ENCODE measurements at places on chromosomes 2 and 18. TPM values are rescaled to one million over a fixed set of nuclear protein-coding genes. Genes with fewer than 3 reads are reported as not detected.
A peak's percentile ranks its signal among the peaks of the same experiment; 100 is the strongest.

DNA sequence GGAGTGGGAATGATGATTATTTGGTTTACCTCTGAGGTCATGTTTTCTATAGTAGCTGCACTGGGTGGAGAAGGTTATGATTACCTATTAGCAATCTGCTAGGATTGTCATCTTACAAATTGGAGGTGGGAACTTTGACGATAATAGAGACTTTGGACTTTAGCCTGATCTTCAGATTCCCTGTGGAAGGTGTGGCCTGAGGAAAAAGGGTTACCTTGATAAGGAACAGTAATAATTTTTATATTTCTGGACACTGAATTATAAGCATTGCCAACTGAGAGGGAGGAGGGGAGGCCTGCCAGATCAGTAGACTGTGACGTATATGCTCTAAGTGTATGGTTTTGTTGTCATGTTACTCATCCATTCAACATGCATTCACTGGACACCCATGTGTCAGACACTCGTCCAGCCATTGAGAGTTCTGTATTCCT lies 183.4 kb upstream of the FOSL2 start:
- no peak for DNase-seq

DNA sequence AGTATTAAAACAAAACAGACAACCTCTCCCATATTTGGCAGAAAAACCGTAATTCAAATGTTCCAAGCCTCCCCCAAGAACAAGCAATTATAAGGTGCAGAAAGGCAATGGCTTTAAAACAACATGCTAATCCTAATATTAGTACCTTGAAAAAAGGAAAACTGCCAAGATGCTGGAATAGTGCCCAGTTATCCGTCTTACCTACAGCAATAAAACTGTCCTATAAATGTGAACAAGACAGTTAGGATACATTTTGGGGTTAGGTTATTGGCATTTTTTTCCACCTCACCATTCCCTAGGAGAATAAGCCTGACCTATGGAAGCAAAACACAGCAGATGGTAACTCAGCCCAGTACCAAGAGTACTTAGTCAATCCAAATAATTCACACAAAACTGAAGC lies 83.2 kb downstream of the TCF4 start:
- no peak for DNase-seq

DNA sequence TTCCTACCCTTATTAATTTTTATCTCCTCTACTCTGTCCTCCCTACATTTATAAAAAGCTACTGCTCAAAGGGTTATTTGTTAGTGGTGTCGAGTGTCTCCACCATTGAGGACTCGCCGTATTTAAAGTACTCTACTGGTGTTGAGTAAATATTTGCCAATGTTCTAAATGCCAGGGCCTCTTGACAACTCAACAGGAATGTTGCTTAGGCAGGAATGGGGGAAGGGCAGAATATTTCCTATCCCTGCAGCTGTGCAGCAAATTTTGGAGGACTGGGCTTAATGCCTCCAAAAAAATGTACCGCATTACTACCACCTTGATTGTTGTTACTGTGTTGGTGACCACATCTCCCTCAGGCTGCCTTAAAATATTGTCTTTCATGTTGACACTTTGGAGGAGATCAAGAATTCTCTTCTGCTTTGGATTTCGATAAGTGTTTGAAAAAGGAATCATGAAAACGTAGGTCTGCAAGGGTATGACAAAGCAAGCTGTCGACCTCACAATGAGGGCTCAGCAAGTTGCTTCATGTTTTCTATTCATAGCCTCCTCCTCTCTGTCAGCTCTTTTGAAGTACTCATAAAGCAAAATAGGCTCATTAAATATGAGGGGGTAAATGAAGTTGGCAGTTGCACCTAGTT lies 84.3 kb downstream of the EFEMP1 start:
- DNase-seq, result no peak

DNA sequence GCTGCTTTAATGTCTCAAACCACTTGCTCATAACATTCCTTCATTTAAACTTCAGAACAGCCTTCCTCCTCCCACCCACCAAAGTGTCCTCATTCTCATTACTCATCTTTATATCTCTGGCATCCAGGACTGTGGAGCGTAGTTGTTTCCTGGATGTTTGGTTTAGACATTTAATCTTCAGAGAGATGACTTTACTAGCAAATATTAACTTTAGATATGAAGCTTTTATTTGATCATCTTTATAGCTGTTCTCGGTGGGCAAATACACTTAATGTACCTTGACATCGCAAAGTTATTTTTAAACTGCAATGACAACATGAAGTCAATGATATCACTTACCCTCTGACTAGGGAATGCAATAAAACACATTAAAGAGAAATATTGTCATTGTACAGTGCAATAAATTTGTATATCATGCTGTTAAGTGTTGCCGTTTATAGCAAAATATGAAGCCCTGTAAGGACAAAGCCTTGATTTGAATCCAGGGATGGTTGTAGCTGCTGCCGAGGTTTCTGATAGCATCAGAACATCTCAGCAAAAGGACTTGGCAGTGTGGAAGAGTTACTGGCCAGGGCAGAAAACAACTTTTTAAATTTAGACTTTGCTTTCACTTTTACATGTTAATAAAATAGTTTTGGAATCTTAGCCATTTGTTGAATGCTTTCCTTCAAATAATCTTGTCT lies 4.6 kb upstream of the LAMA3 start:
- peak; percentile 54 for DNase-seq

DNA sequence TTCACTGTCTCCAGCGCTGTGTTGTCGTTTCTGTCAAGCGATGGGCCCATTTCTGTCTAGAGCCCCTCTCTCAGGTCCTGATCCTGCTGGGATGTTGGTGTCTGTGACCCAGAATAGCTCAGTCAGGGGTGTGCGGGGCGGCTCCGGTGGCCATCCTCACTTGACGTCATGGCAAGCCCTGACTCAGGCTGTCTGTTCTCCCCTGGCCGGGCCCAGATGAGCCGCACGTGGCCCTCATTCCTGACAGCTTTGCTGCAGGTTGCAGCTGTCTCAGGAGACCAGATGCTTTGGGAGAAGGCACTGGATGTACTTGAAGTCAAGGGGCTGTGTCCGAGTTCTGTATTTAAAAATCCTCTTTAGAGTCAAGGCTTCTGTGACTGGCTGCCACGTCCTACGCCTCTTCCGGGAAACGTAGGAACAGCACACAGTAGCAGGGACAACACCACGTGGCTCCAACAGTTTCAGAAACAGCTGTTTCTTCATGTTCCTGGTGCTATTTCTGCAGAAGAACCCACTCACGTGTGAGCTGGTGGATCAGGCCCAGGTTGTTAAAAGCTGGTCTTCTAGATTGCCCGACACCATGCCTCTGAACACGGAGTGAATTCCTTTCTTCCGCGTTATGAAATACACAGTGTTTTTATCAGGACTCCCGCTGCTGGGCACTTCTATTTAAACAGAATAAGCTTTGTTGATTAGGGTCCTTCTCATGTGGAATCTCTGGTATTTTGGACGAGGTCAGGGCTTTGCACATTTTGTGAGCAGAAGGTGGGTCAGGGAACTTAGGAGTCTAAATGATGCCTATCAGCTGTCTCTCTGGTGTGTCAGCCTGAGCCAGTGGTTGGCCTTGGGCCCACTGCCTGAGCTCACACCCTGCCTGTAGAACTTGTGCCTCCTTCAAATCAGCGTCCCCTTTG lies 28.3 kb upstream of the NTSR2 start:
- peak; percentile 91 for DNase-seq

- peak; percentile 24 for DNase-seq
Measured at GRCh38 chr2:195664528-195664927, 7.5 kb downstream of the SLC39A10 start.

DNA sequence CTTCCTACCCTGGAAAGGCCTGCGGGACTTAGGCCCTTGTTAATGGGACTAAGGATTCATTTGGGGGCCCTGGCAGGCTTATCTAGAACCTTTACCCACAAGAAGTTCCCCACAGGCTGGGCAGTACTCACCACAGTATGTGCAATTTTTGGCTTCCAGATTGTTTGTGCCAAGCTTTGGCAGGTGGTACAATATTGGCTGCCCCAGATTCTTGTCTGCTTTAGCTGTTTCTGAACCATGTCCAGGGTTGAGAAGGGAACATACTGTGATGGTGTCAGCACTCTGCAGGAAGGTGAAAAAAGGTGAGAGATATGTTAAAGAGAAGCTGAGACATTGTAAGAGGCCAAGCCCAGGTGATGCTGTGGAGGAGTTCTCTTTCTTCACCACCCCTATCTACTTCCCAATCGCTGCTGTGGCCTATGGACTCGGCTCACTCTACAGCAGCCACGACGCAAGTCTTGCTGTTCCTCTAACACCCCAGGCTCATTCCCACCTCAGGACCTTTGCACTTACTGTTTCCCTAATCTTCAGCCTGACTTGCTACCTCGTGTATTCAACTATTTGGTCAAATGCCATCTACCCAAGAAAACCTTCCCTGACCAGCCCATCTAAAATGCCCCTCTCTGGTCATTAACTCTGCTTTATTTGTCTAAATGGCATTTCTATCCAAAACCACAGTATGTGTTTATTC lies 9.2 kb downstream of the SLC4A5 start:
- DNase-seq, result no peak

DNA sequence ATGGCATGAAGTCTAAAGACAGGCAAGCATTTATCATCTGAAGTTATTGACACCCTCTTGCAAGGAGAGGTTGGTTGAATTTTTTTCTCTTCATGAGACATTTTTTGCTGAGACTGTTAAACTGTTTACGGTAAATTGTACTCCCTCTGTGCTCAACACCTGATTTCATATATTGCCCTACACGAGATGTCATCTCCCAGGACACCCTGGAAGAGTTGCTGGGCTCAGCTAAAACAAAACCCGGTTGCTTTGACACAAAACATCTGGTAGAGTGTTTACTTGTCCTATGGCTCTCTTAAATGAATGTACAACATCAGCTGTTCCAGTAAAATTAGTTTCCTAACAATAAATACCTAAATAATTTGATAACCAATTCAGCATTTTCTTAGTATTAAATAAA lies 533.8 kb downstream of the SOCS6 start:
- no peak for DNase-seq

- peak; percentile 59 for DNase-seq
Measured at GRCh38 chr2:20509770-20510490, 63.1 kb downstream of the RHOB start.

DNA sequence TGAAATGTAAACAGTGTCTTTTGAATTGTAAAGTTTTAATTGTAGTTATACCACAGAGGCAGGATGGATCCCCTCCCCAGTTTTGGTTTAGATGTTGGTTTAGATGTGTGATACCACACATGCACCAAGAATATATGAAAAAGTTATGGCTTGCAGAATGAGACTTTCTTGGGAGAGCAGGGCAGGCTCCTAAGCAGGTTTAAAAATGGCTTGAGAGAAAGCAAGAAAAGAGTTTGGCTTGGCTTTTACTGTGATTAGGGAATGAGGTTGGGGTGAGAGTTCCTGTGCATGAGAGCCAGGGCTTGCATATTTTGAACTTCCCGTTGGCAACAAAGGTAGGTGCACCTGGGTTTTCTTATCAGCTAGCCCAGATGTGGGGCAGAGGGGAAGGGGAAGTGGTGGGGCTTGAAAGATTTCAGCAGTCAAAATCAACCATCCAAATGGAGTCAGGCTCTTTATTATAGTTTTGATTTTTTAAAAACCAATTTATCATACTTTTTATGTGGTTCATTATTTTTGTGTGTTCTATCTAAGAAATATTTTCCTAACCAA lies 246.9 kb downstream of the MTX2 start:
- no peak for DNase-seq

DNA sequence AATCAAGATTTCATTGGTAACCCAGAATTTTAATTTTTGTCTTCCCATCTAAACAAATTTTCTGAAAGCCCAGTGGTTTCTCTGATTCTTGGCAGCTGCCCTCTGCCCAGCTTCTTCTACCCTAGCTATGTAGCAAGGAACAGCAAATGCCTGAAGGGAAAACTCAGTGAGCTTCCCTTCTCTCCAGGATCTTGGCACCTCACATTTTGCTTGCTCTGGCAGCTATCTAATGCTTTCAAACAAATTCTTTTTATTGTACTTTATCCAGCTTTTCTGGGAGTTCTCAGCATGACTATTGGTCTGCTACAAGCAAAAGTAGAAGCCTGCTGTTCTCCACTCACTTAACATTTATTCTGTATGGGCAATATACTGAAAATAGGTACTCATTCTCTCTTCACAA lies 18.3 kb upstream of the GFPT1 start:
- DNase-seq, result no peak

COL3A1 gene
- total RNA-seq, result 3,024 TPM

MYL1 gene
- not detected for total RNA-seq

KHK gene
- total RNA-seq, result 1.3 TPM

CAPN14 gene
- under 0.01 TPM for total RNA-seq

CCL20 gene
- total RNA-seq, result 0.43 TPM

ATL2 gene
- 65.6 TPM for total RNA-seq

Measured in fibroblast of villous mesenchyme (primary cell).